NCI-H1436 treated with DMSO at 0.1 percent for 48 hours (cell line): ENCODE measurements at places on chromosomes 7 and 10.

GRCh38 chr7:105222953-105223352 lies 165.8 kb downstream of the SRPK2 start:
- no peak for DNase-seq

- DNase-seq, result no peak
These were observed 983.4 kb downstream of the CCSER2 start for GRCh38 chr10:85311613-85312337.

- DNase-seq, result no peak
These were observed 149.4 kb downstream of the GRM3 start for GRCh38 chr7:86793136-86793535.

DNA sequence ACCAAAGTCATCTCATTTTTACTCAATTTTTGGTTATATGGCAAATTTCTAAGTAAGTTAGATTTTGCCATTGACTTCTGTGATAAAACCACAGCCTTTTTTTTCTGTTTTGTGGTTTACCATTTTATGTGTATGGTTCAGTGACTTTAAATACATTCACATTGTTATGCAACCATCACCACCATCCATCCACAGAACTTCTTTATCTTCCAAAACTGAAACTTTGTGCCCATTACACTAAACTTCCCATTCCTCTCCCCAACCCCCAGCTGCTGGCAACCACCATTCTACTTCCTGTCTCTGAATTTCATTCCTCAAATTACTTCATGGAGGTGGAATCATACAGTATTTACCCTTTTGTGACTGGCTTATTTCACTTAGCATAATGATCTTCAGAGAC lies 280.4 kb upstream of the TCERG1L start:
- no peak for DNase-seq

GRCh38 chr10:50362547-50363125 lies 111.3 kb upstream of the ASAH2 start:
- DNase-seq, result no peak
